Activated naive CD8-positive, alpha-beta T cell treated with anti-CD3 and anti-CD28 coated beads for 36 hours (primary cell): ENCODE measurements at places on chromosomes 5 and 9.

- DNase-seq, result no peak
These were observed 46.3 kb upstream of the CXCL14 start for GRCh38 chr5:135625061-135625460.

- no peak for DNase-seq
These were observed 13.0 kb downstream of the NAIF1 start for GRCh38 chr9:128054087-128054486.

GRCh38 chr5:43412156-43412555 is at the start of gene CCL28:
CCL28 (minus strand) TSS chr5:43412391; CDS start chr5:43412316, 75 bp downstream.
- DNase-seq, result no peak

- DNase-seq, result no peak
These were observed 331.6 kb upstream of the SLC30A5 start for GRCh38 chr5:68762201-68762600.

- no peak for DNase-seq
These were observed 55.3 kb downstream of the LIX1 start for GRCh38 chr5:97087138-97087537.

GRCh38 chr5:88816195-88816594 is 66.8 kb downstream of the MEF2C start:
- DNase-seq, result no peak

- DNase-seq, result no peak
These were observed 10.3 kb upstream of the NME5 start for GRCh38 chr5:138149530-138149929.

- DNase-seq, result no peak
These were observed 189.3 kb downstream of the PAPPA start for GRCh38 chr9:116342941-116343340.

GRCh38 chr5:79640571-79641055 is 28.4 kb downstream of the TENT2 start:
- DNase-seq, result no peak

GRCh38 chr9:88243736-88244135 is 105.5 kb upstream of the SPATA31C2 start:
- DNase-seq, result no peak

DNA sequence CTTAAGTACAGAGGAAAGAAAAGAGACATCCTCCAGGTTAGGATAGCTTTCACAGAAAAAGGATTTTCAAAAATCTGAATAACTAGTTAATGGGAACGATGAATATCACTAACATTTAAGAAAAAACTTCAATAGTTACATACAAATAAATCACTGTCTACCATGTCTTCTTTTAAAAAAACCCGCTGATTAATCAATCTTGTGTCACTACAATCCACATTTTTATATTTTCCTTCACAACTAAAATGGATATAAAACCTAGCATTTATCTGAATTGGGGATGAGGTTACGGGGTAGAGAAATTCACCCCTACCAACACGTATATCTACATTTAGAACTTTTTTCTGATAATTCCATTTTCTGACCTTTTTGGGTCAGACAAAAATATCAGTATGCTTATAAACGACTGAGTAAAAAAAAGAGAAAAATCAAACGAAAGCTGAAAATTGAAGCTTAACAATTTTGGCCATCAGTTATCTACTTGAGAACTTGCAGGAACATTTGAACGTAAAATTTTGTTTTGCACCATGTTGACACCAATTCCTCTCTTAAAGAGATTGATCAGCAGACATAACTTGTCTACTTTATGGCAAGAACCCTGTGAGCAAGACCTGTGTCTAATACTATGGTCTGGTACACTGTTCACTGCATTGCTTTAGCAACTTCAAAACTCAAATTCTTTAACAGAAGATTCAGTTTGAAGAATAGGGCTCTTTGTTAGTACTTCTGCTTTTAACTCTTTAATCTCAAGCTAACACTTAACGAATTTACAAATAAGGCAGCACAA is 4.8 kb downstream of the NR3C1 start:
- DNase-seq, result no peak

DNA sequence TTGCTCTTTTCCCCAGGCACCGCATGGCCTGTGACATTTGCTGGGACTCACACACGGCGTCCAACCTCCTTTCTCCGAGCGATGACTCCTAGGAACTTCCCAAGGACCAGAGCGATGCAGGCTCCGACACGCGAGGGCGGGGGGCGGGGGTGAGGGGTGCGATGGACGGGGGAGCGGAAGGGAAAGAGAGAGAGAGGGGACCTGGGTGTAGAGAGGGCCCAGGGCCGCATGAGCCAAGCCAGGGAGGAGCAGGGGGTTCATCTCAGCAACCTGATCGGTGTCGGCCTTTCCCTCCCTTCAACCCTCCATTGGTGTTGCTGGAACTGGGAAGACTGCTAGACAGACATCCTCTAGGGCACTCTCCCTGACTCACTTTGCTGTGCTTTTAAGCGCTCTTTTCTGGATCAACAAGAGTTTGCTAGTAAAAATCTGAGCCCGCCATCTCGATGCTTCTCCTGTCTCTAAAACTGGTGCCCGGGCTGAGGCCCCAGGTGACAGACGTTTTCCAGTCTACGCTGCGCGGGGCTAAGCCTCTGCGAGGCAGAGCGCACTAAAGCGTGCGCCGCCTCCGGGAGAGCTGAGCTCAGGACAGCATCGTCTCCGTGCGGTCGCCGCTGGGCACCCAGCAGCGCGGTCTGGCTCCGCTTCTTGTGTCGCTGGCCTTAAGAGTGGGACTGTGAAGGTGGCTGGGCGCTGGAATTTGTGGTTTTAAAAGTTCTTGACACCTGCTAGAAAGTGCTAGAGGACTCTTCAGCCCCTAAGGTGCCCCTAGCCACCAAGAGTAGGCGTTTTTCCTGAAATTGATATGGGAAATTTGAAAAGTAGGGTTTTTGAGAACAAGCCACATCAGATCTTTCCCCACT is 1.0 kb upstream of the TSLP start:
- peak; percentile 52 for DNase-seq

DNA sequence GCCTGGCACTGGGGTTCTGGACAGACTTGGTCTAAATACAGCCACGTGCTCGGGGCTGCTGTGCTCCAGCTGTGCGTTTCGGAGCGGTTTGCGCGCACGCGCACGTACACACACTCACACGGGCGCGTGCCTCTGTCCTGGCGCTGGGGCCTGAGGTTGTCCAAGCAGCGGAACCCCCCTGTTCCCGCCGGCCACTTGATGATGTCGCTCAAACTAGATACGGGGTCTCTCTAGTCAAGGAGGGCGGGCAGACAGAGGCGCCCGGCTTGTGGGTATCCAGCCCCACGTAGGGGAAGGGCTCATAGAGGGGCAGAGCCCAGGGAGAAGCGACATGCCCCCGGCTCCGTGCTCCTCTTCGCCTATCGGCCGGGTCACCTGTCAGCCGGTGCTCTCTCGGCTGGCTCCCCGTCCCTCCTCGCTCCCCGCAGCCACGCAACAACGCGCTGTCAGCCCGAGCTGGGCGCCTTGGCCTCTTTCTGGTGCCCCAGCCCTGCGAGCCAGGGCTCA is 8.9 kb downstream of the NR2F1-AS1 start:
- DNase-seq, result no peak

GRCh38 chr5:117665121-117665520 is 1090.5 kb upstream of the SEMA6A start:
- DNase-seq, result no peak

DNA sequence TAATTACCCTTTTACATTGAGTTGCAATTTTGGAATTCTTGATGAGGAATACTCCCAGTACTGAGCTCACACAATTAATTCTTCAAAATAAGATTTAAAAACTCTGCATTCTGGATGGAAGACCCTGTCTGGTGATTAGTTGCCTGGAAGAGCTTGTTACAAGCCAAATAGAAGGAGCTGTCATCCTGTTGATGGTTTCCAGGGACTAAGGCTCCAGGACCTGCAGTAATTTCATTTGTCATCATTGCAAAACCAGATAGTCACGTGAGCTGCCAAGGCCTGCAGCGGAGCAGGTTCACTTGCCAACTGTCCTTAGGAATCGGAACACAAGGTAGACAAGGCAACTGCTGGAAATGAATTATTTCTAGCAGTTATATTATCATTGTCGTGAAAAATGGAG is 597.7 kb downstream of the CCDC171 start:
- DNase-seq, result no peak
